CD4-positive, alpha-beta T cell treated with Interleukin-15 for 4 hours (primary cell): ENCODE measurements at places on chromosomes 1 and 21.
A peak's percentile ranks its signal among the peaks of the same experiment; 100 is the strongest.

- DNase-seq: no peak
Observed at GRCh38 chr1:164240081-164240480, 318.9 kb upstream of the PBX1 start.

GRCh38 chr1:229385853-229386456 is 43.1 kb upstream of the CCSAP start:
- no peak for DNase-seq

GRCh38 chr1:174258148-174258550 is 98.8 kb downstream of the RABGAP1L start:
- DNase-seq: peak; percentile 34

DNA sequence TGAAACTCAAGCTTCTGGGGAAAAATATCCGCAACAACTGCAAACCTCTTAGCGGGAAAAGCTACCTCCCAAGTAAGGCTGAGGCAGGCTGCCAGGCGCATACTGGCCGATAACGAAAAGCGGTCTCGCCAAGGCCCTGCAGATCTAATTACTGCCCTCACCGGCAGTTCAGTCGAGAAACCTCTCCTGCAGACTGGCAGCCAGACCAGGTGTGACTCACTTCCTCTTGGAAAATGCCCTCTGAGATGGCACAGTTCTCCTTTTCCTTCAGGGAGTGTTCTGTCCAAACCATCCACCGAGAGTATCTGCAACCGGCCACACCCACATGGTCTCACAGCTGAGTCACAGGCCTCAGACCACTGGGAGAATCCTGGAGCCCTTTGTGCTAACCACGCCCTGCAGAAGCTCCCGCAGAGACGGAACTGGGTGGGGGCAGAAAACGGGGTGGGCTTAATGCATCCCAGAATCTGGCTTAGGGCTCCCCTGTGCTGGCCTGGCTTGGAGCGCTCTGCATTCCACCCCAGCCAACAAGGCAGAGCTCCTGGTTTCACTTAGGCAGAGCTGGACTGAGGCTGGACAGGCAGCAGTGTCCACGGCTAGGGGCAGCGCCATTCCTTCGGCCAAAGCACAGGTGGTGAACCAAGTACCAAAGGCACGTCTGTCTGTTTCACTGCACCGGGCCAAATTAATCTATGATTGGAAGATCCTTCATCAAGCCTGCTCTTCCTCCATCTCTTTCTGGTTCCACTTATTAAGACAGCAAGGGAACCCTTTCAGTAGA is 1.2 kb downstream of the S100A10 start:
- DNase-seq: peak; percentile 60

GRCh38 chr1:53938136-53938830 is 7.2 kb downstream of the IFT25 start:
- DNase-seq: no peak
